ENCODE measurements at places on chromosomes 2 and 18.

DNA sequence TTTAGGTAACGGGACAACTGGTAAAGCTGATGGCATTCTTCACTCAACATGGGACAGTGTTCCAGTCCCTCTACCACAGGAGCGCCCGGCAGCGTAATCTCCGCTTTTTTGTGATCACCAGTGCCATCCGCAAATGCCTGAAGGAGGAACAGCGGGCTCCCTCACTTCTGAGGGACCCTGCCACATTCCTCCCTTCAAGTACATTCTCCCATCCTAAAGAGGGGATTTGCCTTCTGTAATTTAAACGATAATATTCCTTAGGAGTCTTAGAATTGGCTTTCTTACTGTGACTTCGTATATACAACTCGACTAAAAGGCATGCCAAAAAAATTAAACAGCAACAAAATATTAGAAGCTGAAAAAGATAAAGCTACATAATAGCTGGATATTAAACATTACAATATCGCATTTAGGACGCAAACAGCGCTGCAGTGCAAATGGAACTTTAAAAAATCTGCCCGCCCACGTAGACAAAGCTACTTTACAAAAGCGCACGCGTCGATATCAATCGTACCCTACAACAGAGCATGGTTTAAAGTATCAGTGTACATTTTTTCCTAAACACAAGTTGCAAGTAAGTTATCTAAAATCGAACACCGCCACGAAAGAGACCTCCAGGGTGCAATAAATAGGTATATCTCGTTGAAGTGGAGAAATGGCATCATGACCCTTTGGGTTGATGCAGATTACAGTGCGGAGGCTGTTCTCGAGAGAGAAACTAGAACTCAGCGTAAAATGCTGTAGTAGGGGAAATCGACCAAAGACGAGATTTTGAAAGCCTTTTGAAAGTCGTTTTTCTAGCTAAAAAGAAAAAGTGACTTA is 2.3 kb upstream of the VSNL1 start:
- no peak for DNase-seq

DNA sequence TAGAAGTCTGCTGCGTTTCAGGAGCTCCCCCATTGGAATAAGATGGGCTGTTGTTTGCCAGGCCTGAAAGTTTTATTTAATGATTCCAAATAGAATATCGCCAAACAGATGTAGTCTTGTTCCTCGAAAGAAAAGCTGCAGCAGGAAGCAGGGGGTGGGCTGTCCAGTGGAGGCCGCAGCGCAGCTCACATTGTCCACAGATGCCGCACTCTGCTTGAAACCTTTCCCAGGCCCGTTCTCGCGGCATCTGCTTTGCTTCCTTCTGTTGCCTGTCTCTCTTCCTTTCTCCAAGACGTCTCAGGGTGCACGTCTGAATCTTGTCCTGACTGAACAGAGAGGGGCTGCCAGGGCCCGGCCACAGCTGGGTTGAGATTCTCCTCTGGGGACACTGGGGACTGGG is 12.4 kb upstream of the IGFBP2 start:
- no peak for DNase-seq

DNA sequence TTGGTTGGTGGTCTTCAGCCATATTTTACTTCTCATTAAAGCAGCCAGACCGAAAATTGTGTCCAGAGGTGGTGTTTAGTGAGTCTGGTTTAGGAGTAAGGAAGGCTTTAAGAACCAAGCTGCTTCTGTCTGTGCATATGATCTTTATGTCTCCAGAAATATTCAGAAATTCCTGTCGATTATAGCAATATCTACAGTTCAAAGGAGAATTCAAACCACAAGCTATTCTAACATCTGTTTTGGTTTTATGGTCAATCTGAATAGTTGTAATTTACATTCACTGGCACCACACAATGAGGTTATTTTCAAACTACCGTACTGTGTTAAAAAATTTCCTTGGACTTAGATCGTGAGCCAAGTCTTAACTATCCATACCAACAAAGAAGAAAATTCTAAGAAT is 11.3 kb downstream of the UPP2 start:
- DNase-seq: no peak

- DNase-seq: no peak
These were observed 1587.5 kb upstream of the PIK3C3 start for GRCh38 chr18:40367576-40367975.

- no peak for DNase-seq
These were observed 88.5 kb upstream of the HPCAL1 start for GRCh38 chr2:10214179-10214578.

- DNase-seq: no peak
These were observed 16.0 kb downstream of the SLC4A5 start for GRCh38 chr2:74327199-74327598.

DNA sequence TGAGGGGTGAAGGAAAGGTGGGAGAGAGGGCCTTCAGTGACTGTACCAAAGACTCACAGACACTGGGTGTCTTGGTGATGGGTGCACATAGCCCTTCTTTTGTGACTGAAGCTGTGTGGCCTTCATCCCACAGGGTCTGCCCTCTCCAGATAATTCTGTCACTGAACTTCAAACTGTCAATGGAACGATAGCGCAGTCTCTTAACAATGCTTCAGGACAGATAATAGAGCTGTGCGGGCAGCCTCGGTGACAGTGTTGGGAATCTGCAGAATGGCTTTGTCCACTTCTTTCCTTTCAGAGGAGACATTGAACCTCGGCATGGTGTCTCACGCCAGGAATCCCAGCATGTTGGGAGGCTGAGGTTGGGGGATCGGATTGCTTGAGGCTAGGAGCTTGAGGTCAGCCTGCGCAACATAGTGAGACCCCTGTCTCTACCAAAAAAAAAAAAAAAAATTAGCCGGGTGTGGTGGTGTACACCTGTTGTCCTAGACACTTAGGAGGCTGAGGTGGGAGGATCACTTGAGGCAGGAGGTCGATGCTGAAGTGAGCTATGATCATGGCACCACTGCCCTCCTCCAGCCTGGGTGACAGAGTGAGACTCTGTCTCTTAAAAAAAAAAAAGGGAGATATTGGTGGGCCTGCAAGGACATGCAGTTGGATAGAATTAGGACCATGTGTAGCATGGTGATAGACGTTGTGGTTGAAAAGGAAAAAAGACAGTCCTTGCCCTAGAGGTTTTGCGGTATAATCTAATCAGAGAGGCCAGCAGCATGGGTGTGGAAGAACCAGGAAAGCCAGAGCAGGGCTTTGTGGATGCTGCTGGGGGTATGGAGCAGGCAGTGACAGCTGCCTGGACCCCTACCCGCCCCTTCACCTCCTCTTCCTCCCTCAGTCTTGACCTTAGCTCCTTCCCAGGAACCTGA is 91.4 kb downstream of the LDLRAD4 start:
- no peak for DNase-seq

DNA sequence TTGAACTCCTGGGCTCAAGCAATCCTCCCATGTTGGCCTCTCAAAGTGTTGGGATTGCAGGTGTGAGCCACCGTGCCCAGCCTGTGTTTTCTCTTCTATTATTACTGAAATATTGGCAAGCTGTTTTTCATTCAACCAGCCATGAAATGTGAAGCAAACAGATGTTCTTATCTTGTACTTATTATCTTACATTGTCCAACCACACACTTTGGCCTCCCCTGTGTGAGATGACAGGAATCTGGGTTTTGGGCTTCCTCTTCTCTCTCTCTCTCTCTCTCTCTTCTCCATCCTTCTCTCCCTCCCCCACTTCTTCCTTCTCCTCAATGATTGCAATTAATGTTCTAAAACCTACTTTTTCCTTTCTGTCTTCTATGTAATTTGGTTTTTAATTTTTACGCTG is 33.1 kb downstream of the RAMP1 start:
- no peak for DNase-seq

- DNase-seq: no peak
These were observed 11.5 kb upstream of the RTN4 start for GRCh38 chr2:55061523-55062344.

- DNase-seq: no peak
These were observed 378.2 kb downstream of the STK39 start for GRCh38 chr2:167869200-167869599.

DNA sequence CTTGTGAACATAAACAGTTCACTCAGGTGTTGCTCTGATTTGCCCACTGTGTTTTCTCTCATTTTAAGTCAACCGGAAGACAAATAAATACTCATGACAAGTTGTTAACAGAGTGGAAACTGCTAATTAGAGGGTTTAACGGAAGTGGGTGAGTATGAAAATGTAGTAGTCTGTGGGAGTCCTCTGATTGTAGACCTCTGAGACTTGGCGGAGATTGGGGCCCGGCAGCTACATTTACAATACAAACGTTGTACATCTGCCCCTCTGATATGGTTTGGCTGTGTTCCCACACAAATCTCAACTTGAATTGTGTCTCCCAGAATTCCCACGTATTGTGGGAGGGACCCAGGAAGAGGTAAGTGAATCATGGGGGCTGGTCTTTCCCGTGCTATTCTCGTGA is 107.3 kb upstream of the FAM98A start:
- no peak for DNase-seq

GRCh38 chr18:72544092-72544886 is at the start of gene CBLN2:
Gene CBLN2 (minus strand): TSS chr18:72544342. CDS start chr18:72542160, 2,182 bp downstream.
- no peak for DNase-seq

GRCh38 chr2:212088353-212088752 is 450.2 kb downstream of the ERBB4 start:
- DNase-seq: no peak

GRCh38 chr2:168466834-168467565 is 10.9 kb downstream of the CERS6 start:
- DNase-seq: no peak

DNA sequence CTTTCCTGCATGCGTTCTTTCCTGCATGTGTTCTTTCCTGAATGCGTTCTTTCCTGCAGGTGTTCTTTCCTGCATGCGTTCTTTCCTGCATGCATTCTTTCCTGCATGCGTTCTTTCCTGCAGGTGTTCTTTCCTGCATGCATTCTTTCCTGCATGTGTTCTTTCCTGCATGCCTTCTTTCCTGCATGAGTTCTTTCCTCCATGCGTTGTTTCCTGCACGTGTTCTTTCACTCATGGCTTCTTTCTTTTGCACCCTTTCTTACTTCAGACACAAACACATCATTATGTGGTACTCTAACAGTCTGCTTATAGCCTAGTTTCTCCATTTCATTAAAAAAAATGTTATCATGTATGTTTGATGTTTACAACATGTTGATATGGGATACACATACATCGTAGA is 261.6 kb upstream of the PXDN start:
- no peak for DNase-seq

DNA sequence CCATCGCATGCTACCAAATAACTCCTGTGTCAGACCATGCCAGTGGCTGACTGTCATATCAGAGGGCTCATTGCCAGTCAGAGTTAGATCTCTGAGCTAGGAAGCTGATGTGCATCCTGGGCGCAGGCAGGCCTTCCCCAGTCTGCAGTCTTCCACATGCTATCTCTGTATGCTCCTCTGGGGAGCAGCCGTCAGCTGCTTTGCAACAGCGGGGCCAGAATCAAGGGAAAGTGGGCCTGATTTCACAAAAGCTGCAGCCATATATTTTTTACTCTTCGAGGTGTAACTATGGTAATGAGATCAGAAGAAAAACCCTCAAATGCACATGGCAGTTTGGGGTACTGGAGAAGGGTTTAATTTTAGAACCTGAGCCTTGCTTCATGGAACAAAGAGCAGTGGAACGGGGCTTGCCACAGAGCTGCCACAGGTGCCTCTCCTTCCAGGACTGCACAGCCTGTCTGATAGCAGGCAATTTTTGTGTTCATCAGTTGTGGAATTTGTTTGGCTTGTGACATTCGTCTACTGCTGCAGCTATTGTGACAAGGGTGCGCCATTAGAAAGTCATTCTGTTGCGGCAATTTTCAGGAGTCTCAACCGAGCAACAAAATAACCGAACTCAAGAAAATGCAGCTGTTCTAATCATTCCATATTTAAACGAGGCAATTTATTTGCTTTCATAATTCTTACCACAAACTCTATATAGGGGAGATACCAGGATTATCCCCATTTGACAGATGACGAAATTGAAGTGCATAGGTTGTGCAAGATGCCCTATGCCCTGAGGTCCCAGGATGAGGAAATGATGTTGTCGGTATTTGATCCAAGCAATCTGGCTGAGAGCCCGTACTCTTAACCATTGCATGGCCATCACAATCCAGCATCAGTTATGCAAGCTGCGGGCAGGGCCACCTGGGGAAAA is 109.6 kb upstream of the CYRIA start:
- DNase-seq: no peak

DNA sequence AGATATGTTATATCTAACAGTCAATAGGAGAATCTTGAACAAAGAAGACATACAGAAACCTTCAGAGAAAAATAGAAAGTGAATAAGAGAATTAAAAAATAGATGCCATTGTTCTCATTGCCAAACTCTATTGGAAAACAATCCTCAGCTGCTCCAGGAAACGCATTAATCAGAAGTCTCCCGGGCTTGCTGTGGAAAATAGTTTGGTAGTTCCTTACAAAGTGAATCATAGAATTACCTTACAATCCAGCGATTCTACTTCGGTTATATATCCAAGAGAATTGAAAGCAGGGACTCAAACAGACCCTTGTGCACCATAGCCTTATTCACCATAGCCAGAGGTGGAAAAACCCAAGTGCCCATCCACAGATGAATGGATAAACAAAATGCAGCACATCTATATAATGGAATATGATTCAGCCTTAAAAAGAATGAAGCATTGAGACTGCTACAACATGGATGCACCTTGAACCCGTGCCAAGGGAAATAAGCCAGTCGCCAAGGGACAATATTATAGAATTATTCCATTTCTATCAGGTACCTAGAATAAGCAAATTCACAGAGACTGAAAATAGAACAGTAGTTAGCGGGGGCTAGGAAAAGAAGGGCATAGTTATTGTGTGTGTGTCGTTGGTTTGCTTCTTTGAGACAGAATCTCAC is 21.9 kb upstream of the CHRNA1 start:
- DNase-seq: no peak

GRCh38 chr2:51795248-51795888 is 763.4 kb upstream of the NRXN1 start:
- DNase-seq: no peak

- no peak for DNase-seq
These were observed 234.4 kb downstream of the SOCS6 start for GRCh38 chr18:70523035-70523791.

GRCh38 chr2:1973636-1974035 is 229.3 kb upstream of the PXDN start:
- no peak for DNase-seq

GRCh38 chr2:73252238-73253027 is 18.3 kb downstream of the CCT7 start:
- no peak for DNase-seq

GRCh38 chr18:9736286-9736835 is 28.3 kb downstream of the RAB31 start:
- no peak for DNase-seq

GRCh38 chr2:172896661-172897081 is 161.0 kb downstream of the RAPGEF4 start:
- no peak for DNase-seq

DNA sequence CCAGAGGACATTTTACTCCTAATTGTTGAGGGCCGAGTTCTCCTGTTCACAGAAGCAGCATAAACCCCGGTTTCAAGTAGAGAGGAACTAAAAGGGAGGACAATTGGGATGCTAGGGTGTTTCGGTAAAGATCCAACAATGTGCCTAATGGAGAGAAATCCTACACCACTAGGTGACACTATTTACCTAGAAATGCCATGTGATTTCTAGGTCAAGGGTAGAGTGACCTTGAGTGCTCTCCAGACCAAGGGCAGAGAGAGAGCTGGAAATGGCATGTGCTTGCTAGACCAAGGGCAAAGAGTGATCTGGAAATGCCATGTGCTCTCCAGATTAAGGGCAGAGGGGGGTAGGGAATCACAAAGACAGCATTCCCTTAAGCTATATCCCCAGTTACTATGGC is 472.0 kb downstream of the DCDC2C start:
- no peak for DNase-seq

All from activated CD4-positive, CD25-positive, alpha-beta regulatory T cell treated with anti-CD3 and anti-CD28 coated beads, Interleukin-2, amount 50 U/mL, for 16 hours (primary cell).